ENCODE measurements at places on chromosomes 4 and X.

DNA sequence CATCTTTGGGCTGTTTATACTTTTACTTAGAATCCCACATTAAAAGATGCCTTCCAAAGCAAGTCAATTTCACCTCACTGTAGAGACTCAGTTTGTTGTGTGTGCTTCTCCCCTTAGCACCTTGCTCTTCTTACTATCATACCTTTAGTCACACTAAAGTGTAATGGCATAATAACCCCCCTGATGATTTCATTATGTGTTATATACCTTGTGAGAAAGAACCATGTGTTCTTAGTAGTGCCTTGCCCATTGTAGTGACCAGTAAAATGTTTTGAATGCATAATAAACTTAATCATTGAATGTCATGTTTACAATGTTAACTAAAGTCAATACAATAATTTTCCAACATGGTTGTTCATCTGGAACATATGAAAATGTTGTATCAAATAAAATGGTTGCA is 1621.9 kb downstream of the PCDH7 start:
- no peak for DNase-seq

GRCh38 chr4:55547466-55547770 is 709 bp upstream of the CLOCK start:
- DNase-seq, result no peak

- DNase-seq, result no peak
These were observed 66.9 kb downstream of the ANXA3 start for GRCh38 chr4:78618436-78618835.

- DNase-seq, result no peak
These were observed 582.6 kb downstream of the RAPGEF2 start for GRCh38 chr4:159685340-159686092.

DNA sequence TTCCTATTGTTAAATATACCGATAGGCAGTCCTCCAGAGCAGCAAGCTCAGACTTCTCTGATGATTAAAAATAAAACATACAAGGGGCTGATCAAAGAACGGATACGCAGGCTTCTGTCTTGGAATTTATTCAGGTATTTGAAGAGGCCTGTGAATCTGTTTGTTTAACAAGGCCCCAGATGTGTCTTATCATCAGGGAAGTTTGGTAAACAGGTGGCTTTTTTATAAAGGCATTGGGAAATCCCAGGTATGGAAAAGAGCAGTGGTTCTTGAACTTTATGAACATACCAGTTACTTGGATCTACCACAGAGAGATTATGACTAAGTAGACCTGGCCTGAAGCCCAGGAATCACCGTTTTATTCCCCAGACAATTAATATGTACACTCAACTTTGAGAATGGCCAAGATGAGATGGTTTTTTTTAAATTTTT is 47.9 kb downstream of the SOWAHB start:
- DNase-seq, result no peak

- no peak for DNase-seq
These were observed 2.7 kb downstream of the HPSE start for GRCh38 chr4:83331956-83332355.

DNA sequence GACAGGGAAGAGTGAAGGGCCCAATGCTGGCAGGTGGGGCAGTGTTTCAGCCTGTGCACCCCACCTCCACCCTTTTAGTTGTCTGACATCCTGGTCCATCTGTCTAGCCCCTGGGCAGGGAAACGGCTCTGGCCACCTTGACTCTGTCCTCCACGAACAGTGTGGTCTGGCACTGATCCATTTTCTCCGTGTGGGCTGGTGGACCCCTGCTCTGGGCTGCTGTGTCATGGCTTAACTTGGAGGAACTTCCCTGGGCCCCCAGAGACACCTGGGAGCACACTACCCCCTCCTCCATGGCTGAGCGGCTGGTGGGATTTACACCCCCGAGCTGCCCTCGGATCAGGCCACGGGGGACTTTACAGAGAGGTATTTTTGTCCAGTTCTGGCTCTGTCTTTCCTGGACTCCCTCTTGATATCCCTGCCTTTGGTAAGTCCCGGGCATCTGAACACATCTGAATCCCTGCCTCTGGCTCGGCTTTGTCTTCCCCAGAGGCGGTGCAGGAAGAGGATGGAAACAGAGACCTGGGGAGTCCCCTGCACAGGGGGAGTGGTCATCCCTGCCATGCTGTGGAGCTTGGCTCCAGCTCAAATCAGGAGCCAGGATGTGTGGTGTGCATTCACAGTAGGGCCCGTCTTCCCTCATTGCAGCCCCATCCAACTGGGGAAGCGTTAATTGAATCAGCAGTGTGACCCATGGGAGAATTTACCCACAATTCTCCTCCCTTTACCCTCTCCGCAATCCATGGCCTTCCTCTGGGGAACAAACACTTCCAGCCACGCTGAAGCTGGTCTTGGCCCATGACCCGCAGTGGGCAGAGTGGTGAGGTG is 6.3 kb upstream of the NKX1-1 start:
- DNase-seq, result no peak

- DNase-seq, result peak; percentile 50
These were observed 5.3 kb downstream of the MBNL3 start for GRCh38 chrX:132483488-132483887.

- DNase-seq, result no peak
These were observed 832.4 kb downstream of the STIM2 start for GRCh38 chr4:27692868-27693634.
